ENCODE measurements at places on chromosomes 6 and 20.
A peak's percentile ranks its signal among the peaks of the same experiment; 100 is the strongest.

DNA sequence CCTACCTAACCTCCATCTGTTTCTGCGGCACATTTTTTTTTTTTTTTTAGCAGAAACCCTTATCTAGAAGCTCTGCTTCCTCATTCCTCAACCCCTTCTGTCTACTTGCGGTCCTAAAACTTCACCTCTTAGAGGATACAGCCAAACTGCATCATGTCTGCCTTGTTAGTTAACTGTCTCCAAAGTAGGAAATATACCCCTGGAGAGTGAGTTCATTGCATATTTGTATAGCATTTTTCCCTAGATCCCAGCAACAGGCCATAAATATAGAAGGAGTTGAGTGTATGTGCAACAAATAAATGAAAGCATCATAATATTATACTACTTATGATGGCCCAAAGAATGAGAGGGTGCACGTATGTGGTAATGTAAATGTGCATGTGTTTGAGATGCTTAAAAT, 1288.6 kb upstream of the GJE1 start:
- DNase-seq, result no peak

- DNase-seq, result peak; percentile 78
These were observed 887 bp downstream of the GABBR1 start for GRCh38 chr6:29631860-29632731.

- no peak for DNase-seq
These were observed 8.6 kb downstream of the FAM50B start for GRCh38 chr6:3857468-3858456.

- DNase-seq, result peak; percentile 23
These were observed 202.6 kb upstream of the HEY2 start for GRCh38 chr6:125546841-125547251.

DNA sequence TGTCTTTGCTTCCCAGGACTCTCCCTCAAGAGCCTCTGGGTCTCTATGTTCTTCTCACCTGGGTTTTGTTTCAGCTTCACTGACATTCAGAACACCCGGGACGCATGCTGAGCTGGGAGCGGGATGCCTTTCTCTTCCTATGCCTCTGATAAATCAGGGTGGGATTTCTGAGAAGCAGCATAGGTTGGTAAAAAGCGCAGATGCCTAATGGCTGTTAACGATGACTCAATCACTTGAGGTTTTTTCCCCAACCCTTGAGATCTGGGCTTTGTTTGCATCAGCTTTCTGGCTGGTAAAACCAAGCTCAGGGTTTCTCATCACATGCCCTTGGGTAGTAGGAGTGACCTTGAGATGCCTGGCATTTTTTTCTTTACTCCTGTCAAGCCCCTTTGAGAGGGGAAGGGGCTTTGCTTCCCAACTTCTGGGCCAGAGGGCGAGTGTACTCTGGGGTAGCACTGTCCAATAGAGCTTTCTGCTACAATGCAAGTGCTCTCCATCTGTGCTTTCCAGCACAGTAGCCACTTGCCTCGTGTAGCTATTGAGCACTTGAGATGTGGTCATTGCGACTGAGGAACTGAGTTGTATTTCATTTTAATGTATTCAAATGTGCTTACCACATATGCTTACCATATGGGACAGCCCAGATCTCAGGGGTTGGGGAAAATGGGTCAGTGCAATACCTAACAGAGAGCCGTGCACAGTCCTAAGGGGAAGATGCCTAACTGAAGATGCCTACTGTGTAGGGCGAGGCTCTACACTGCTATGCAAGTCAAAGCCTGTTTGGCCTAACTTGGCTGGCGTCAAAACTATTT, 69.1 kb downstream of the PPP1R14C start:
- DNase-seq, result peak; percentile 77

- no peak for DNase-seq
These were observed 28.6 kb upstream of the NOTCH4 start for GRCh38 chr6:32252331-32253009.

All from Daoy (cell line).